ENCODE measurements at places on chromosomes 7 and 10. TPM values are rescaled to one million over a fixed set of nuclear protein-coding genes. Genes with fewer than 3 reads are reported as not detected.
A peak's percentile ranks its signal among the peaks of the same experiment; 100 is the strongest.

DNA sequence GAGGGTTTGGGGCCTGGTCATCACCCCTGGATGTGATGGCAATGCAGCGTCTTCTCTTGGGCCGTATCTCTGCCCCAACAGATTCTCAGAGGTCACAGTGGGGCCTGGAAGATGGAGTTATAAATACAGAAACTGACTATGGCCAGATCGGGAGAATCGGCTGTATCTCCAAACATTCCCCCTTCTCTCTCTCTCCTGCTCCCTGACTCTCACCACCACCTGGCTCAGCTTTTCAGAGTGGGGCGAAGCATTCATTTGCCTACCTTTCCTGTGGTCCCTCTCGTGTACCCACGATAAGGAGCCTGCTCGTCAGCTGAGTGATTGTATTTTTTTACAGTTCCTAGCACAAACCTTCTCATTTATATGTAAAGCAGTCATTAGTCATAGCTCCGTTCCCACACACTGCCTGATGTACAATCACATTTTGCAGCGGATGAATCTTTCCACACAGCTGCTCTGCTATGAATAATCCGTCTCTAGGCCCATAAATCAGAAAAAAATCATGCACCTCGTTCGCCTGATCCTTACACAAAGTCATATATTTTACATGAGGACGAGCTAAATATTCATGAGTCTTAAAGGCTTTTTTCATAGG, 23.2 kb upstream of the BTRC start:
- no peak for DNase-seq

DNA sequence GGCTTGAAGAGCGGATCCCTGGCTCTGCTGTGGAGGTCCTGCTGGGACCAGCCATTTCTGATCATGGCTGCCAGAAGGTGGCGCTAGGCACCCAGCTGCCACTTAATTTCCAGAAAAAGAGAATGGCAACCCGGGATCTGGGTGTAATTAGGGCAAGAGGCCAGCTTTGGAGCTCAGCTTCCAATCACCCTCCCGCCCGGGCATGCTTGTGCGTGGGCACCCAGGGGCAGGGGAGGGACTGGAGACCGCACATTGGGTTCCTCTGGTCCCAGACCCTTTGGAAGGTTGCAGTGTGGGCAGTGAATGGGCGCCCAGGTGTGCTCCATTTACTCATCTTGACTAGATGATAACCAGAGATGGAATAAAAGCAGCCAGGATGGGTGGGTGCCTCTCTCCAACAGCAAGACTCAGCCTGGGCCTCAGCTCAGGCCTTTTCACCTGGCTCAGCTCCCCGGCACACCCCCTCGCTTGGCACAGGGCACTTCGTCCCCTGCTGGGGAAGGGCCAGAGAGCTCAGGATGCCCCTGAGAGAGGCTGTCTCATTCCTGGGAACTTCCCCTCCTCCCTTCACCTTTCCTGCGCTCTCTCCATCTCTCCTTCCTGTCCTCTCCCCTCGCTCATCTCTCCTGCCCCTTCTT, 14.7 kb downstream of the FAM241B start:
- DNase-seq, result peak; percentile 62

DNA sequence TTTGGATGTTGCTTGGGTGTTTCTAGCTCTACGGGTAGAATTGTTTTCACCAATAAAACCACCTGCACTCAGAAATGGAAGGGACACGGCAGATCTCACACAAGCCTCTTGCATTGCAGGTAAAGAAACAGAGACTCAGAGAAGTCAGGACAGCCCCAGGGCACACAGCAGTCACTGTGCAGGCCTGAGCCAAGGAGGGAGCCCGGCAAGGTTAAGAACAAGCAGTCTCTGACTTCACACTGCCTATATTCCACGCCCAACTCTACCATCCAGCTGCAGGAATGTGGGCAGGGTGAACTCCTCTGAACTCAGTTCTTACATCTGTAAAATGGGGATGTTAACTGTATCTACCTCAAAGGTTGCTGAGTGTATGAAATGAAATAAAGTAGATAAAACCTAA, 15.4 kb downstream of the CHST15 start:
- no peak for DNase-seq

DNA sequence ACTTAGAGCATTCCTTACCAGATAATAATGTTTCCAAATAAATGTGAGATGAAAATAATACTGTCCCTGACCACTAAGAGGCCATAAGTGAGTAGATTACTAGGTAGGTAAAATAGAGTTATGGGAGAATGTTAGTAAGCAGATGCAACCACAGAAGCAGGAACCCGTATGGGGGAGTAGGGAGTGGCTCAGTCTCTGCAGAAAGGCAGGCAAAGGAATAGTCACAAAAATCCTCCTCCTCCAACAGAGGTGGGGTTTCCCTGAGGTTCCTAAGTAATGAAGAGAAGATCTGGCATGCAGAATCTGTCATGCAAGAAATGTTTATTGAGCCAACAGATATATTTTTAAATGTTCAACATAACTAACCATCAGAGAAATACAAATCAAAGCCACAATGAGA, 9.0 kb upstream of the YAE1 start:
- no peak for DNase-seq

DNA sequence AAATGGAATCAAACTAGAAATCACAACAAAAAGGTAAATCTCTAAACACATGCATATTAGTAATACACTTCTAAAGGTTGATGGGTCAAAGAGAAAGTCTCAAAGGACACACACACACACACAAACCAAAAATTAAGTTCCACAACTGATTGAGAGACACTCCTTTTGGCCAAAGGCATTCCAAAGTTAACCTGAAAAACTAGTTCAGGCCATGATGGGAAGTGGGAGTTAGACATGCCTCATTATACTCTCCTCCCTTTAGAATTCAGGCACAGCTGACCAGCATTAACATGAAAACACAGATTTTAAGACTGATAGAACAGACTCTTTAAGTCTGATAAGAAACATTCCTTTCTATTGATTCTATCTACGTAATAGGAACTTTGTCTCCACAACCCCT, 332.4 kb upstream of the IGFBP3 start:
- no peak for DNase-seq

DNA sequence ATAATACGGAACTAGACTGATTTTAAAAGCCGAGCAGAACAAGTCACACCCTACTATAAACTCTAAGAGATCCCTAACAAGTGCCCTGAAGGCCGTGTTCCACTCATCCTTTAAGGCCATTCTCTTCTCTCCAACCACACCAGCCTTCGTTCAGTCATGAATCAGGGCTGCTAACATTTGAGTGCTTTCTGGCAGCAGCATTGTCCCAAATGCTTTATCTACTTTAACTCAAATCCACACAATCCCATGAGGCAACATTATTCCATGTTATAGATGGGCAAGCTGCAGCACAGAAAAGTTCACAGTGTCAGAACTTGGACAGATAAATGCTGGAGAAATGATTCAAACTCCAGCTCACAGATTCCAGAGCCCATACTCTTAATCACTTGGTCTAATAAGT, 73.5 kb downstream of the MALSU1 start:
- DNase-seq, result no peak

DNA sequence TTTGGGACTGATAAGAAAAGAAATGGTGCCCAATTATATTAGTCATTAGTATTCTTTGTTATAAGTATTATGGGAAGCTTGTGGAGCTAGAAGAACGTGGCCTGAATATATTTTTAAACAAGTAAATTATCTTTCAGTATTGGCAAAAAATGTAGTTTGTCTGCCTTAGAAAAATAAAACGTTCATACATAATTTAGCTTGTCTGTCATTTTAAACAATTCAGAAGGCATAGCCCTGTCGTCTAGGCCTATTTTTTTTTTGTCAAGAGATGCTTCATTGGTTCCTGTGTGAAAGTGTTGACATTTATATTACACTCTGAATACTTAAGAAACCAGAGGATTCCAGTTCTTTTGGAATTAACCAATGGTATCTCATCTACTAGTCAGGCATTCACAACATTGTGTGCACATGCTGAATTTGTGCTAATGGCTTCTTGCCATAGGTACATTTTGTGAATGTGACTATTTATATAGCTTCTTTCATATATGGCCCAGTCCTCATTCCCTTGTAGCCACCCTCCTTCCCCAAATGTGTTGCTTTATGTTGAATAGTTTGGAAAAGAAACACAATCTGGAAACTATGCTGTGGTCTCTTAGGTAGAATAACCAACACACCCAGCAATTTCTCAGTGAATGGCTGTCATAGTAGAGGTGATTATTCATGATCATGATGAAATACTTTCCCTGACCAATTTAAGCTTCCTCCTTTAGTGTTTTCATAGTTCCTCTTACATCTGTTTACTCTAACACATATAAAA, 435.8 kb downstream of the EXOC4 start:
- no peak for DNase-seq

- no peak for DNase-seq
Observed at GRCh38 chr7:44460325-44460724, 30.1 kb downstream of the NUDCD3 start.

GRCh38 chr7:7761340-7761973, 43.0 kb upstream of the RPA3 start:
- DNase-seq, result no peak

GRCh38 chr10:73459683-73460314, 26.4 kb upstream of the MSS51 start:
- no peak for DNase-seq

- no peak for DNase-seq
Observed at GRCh38 chr7:47422611-47423010, 159.3 kb downstream of the TNS3 start.

DNA sequence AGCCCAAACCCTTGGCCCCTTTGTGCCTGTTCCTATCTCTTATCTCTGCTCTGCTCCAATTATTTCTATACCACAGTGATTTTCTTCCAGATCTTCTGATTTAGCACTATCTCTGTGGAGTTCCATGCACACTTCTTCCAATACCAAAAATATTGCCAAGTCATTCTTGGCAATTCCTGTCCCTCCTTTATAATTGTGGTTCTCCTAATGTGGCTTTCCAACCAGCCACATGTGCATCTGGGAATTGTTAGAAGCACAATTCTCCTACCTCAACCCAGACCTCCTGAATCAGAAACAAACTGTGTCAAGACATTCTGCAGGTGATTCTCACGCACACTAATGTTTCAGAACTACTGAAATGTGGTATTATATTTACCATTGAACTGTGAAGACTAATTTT, 447.8 kb upstream of the IGFBP3 start:
- no peak for DNase-seq

DNA sequence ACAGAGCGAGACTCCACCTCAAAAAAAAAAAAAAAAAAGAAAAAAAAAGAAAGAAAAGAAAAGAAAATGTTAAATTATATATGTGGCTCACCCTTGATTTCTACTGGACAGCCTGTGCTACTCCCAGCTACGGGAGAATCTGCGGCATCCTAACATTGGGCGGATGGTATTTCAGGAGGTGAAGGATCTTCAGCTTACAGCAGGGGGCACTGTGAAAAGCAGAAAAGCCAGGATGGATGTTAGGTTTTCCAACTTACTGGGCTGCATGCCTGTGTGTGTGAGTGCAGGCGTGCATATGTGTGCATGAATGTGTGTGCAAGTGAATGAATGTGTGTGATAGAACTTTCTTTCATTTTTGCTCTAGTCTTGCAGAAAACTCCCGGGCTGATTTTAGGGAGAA, 1066.5 kb downstream of the TYW1 start:
- no peak for DNase-seq

- DNase-seq, result no peak
Observed at GRCh38 chr10:73559590-73559989, 31.6 kb downstream of the USP54 start.

Gene EGFR
- total RNA-seq, result 22.5 TPM

Gene STOX1
- total RNA-seq, result 0.26 TPM

Gene MYL10
- not detected for total RNA-seq

Gene ABCB1
- 3.0 TPM for total RNA-seq

Gene ACSL5
- total RNA-seq, result 9.2 TPM

Gene SCD
- 25.4 TPM for total RNA-seq

Gene CTAGE4
- 0.90 TPM for total RNA-seq
